ENCODE measurements at places on chromosomes 16 and 17. TPM values are rescaled to one million over a fixed set of nuclear protein-coding genes. Genes with fewer than 3 reads are reported as not detected.

TNFRSF17 gene
- total RNA-seq = not detected

CA5A gene
- total RNA-seq = not detected

ABCA3 gene
- 25.3 TPM for total RNA-seq

FGF11 gene
- total RNA-seq = 7.1 TPM

GDPD3 gene
- total RNA-seq = 2.1 TPM

G6PC1 gene
- not detected for total RNA-seq

DLX4 gene
- not detected for total RNA-seq

C1QTNF8 gene
- total RNA-seq = 0.22 TPM

SOST gene
- total RNA-seq = 0.22 TPM

TBC1D3E gene
- not detected for total RNA-seq

PIGW gene
- 4.6 TPM for total RNA-seq

ABCC12 gene
- not detected for total RNA-seq

PCTP gene
- total RNA-seq = 9.3 TPM

SULT1A4 gene
- total RNA-seq = 6.9 TPM

CDH11 gene
- 424 TPM for total RNA-seq

LAT gene
- total RNA-seq = 2.9 TPM

CLDN7 gene
- 14.3 TPM for total RNA-seq

TNK1 gene
- 2.4 TPM for total RNA-seq

KRTAP4-9 gene
- not detected for total RNA-seq

DNAAF1 gene
- total RNA-seq = 0.33 TPM

CNGB1 gene
- 50.7 TPM for total RNA-seq

TAC4 gene
- not detected for total RNA-seq
